ENCODE measurements at places on chromosomes 7 and 10.

DNA sequence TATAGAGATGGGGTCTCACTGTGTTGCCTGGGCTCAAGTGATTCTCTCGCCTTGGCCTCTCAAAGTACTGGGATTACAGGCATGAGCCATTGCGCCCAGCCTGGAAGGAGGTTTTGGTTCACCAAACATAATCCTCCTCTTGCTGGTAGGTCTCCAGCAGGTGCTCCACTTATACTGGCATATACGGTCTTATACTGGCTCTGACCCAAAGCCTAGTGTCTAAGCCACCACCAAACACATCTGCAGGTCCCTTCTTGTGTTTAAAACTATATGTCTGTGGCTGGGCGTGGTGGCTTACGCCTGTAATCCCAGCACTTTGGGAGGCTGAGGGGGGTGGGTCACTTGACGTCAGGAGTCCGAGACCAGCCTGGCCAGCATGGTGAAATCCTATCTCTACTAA, 5.4 kb downstream of the MBLAC1 start:
- no peak for DNase-seq

GRCh38 chr7:36563706-36564327, 160.5 kb downstream of the AOAH start:
- DNase-seq: no peak

DNA sequence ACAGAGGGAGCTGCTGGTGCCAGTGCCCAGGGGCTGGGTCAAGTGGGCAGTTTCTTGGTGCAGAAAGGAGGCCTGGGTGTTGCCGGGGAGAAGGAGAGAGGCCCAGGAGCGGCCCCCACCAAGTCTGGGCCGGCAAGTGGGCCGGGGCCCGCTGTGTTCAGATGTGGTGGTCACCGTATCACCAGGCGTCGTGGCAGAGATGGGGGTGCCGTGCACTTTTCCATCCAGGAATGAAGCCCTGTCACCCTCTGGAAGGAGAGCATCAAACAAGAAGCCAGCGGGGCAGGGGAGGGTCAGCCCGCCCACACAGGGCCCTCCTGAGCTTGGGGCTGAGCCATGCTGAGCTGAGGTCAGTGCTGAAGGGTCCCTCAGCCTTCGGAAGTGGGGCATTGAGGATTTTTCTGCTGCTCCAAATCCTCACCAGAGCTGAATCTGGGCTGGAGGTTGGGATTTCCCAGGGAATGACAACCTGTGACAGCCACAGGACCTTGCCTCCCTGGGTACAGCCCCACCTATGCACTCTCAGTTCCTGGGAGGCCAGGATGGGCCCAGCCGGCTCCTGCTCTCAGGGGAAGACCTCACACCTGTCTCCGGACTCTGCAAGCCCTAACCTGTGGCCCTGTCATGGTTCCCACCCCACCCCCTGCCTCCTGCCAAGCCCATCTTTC, 27.9 kb upstream of the INPP5A start:
- no peak for DNase-seq

DNA sequence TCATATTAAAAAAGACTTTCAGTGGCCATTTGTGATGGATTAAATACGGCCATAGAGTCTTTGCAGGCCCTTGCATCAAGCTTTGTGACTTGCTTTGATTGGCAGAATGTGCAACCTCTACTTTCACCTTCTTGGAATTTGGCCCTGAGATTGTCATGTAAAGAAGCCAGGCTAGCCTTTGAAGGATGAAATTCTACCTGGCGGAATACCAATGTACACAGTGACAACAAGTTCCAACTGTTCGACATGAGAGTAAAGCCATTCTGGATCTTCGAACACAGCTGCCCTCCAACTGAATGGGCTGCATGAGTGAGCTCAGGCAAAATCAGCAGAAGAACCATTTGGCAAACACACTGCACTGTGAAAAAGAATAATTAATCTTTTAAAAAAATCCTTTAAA, 321.3 kb downstream of the PHF14 start:
- DNase-seq: no peak

GRCh38 chr10:44993922-44994751, 6.6 kb upstream of the ZNF22 start:
- DNase-seq: no peak

GRCh38 chr7:26723129-26723528, 141.3 kb downstream of the SKAP2 start:
- peak; percentile 18 for DNase-seq

- DNase-seq: no peak
Observed at GRCh38 chr7:136655414-136655813, 213.0 kb upstream of the CHRM2 start.

DNA sequence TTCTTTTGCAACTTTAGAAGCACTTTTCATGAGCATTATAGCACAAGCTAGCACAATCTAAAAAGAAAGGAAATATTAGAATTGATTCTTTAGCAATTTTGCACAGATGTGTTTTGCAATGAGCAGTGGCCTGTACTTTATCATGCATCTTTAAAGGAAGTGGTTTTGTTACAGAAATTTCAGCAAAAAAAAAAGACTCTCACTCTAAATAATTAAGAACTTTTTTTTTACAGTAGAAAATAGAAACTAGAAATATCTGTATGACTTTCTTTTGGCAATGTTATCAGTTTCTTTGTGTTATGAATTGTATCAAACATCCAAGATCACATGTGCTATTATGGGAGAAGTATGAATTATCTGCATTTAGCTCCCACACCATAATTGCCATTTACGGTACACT, 195.7 kb upstream of the KLF6 start:
- no peak for DNase-seq

DNA sequence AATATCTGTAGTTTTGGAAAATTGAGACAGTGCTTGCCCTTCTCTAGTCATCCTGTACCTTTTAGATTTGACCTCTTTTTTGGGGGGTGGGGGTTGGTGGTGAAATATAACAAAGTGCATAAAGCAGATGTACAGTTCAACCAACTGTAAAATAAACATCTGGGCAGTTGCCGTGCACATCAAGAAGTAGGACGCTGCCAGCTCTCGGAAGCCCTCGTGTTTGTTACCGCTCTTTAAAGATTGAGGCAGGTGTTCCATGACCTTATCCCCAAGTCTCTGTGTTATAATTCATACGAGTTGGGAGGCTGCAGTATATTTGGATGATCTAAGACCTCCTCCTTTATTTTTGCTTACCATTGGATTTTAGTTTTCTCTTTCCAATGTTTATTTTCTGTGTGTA, 55.1 kb downstream of the SDK1 start:
- no peak for DNase-seq

DNA sequence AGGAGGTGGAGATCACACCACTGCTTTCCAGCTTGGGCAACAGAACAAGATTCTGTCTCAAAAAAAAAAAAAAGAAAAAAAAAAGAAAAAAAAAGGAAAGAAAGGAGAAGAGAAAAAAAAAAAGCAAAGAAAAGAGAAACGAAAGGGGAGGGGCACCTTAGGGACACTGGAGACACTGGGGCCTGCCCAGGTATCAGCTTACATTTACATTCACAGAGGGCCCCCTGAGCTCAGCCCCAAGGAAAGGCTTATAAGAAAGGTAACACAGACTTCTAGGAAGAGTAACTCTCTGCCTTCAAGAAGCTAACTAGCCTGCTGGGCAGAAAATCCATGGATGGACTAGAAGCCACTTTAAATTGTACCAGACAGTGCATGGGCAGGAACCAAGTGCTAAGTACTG, 108.8 kb downstream of the NPY start:
- no peak for DNase-seq

DNA sequence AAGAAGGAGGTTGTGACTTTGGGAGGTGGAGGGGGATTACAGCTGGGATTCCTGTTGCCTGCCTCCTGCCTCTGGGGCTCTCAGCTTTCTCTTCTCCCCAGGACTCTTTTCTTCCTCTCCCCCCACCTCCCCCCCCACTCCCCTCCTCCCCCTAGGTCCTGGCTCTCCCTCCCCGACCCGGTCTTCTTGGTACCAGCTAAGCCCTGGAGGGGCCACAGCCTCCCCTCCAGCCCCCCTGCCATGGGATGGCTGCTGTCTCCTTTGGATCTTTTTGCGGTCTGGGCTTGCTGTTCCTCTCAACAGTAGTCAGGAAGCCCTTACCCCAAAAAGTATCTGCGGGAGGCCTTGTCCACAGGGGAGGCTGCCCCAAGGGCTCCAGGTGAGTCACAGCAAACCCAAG, 33.5 kb upstream of the LEP start:
- no peak for DNase-seq

- DNase-seq: no peak
Observed at GRCh38 chr7:1639532-1640175, 30.4 kb upstream of the ELFN1 start.

DNA sequence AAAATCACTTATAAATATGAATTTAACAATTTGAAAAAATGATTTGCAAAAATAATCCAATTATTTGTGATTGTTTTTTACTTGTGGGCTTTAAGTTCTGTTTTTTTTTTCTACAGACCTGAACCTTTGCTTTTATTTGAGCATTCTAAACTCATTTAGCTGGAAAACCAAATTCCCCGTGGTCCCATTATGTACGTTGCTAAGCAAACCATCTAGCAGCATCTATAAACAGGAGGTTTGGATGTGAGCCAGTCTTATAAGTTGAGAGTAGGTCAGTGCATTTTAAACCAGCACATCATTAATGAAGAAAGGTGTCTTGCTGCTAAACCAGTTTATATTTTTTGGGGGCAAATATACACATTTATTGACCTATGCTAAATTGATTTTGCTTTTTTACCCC, 77.3 kb downstream of the LRRN3 start:
- no peak for DNase-seq
